ENCODE measurements at places on chromosomes 3 and 15.

- DNase-seq, result no peak
These were observed 28.2 kb downstream of the TPM1 start for GRCh38 chr15:63070681-63071129.

DNA sequence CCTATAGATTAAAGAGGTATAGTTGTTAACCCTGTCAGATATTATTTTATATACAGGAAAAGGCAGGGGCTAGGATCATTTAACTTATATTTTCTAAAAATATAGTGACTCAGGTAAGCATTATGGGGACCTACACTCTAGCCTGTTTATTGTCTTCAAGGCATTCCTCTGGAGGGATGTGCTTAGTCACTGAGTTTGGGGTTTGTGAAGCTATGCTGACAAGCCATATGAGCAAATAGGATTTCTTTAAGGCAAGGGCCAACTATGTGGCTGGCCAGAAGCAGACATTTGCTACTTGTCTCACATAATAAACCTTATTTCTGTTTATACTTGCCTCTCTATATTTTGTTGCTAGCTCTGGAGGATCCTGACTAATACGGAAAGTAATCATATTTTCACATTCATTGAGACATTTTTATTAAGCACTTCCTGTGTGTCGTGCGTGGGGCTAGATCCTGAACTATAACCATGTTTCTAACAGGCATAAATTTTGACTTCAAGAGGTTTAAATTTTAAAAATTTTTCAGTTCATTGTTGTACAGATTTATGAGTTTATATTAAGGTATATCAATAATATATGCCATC lies 153.4 kb downstream of the OTOL1 start:
- no peak for DNase-seq

DNA sequence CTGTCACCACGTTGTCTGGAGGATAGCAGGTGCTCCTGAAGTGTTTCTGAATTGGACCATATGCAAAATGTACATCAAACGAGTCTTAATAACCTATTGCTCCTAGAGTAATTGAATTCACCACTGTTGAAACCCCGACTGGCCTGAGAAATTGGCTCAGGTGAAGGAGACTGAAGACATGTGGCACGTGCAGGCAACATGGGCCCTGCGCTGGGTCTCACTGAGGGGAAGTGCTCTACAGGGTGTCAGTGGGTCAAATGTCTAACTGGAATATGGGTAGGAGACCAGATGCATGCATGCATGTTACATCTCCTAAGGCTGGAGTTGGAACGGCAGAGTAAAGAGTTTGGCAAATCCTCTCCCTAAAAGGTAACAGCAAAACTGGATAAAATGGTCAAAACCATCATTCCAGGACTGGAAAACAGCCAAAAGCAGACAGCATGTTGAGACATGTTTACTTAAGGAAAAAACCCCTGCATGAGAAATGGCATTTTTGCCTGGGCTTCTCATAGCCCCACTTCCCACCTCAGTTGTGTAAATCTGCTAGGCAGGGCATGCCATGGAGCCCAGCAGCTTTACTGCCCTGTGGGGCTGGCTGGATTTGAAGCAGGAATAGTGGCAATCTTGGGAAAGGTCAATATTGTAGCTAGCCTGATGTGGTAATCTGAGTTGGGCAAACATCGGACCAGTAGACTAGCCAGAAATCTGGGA lies 131.3 kb downstream of the TJP1 start:
- no peak for DNase-seq

GRCh38 chr3:101819649-101820206 lies 29.6 kb upstream of the NFKBIZ start:
- DNase-seq, result no peak

GRCh38 chr3:197456261-197457091 lies 99.3 kb downstream of the BDH1 start:
- DNase-seq, result no peak

DNA sequence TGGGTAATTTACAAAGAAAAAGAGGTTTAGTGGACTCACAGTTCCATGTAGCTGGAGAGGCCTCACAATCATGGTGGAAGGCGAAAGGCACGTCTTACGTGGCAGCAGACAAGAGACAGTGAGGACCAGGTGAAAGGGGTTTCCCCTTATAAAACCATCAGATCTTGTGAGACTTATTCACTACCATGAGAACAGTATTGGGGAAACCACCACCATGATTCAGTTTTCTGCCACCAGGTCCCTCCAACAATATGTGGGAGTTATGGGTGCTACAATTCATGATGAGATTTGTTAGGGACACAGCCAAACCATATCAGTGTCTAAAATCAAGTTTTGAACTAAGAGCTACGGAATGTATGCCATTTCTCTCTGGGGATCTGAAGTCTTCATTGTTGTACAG lies 354.8 kb upstream of the C2CD4B start:
- no peak for DNase-seq

DNA sequence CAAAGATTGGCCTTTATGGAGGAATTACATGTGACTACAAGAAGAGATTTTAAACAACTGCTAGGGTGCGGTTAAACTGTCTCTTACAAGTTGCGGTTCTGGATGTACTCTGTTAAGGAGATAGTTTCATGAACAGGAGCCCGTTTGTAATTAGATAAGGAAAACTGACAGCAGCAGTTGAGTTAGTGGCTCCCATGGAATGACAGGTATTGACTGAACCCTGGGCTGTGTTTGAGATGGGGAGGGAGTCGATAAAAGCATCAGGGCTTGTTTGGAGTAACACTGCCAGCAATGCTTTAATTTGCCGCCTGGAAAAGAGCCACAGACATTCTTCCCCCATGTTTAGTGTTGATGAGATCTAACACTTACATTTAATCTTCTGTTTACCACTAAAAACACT lies 139.9 kb downstream of the ROBO2 start:
- DNase-seq, result no peak

DNA sequence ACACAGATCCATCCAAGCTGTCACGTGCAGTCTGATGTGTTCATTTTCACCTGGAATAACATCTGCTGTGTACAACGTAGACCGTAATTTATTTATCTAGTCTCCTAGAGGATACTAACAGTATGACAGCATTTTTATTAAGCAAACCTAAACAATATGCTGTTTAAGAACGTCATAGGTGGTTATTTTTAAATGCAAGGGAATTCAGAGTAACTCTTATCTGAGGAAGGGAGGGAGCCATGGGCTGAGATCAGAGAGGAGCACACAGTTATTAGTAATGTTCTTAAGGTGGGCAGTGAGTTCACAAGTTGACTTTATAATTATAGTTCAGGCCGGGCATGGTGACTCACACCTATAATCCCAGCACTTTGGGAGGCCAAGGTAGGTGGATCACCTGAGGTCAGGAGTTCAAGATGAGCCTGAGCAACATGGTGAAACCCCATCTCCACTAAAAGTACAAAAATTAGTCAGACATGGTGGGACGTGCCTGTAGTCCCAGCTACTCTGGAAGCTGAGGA lies 193.6 kb downstream of the UACA start:
- DNase-seq, result no peak
